CD4-positive, alpha-beta T cell treated with Interleukin-4 for 1 hour (primary cell): ENCODE measurements at places on chromosomes 1 and 21.

- DNase-seq: no peak
Measured at GRCh38 chr1:212589446-212589845, 19.1 kb upstream of the ATF3 start.

DNA sequence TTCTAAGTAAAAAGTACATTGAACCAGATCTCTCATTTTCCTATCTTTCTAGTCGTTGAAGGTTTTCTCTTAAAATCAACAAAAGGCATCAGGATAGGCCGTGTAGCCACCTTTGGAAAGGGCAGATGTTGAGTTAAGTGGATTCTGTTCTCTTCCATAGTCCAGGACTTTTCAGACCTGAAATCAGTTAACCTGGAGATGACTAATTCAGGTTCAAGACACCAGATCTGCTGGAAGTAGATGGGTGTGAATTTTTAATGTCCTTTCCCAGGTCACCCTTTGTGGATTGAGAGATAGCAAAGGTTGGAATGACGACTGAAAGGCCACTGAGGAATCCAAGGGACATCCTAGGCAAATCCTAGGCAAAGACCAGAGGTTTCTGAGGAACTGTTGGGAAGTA is 172.8 kb downstream of the DHRS3 start:
- no peak for DNase-seq

DNA sequence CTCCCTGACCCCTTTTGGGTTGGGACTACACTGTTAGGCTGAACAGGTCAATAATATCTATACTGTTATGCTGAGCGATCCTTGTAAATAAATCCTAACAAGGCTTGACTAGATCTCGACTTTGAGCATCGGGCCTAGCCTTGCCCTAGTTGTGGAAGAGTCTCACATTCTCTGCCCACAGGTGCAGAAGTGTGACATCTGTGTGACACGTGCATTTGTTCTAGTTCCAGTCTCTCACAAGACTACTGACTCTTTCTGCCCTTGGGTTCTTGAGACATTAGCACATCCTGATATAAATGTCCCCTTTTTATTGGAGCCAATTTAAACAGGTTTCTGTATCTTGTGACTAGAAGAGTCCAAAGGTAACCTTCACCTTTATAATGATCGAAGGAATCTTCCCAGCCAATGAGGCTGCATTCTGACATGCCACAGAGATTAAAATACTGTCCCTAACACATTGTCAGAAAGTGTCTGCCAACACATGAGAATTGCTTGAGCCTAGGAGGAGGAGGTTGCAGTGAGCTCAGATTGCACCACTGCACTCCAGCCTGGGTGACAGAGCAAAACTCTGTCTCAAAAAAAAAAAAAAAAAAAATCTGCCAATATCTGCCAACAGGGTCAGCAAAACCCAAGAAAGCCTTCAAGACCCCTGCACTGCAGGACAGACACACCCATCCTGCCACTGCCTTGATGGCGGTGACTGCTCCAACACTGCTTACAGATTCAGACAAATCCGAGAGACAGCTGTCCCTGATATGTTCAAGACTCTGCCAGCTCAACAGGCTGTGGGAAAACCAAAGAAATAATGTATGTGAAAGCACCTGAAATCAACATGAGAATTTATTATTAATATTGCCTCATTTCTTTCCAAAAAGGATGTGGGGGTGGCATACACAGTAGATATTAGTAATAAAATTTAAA is 56.5 kb upstream of the PSEN2 start:
- DNase-seq: no peak

DNA sequence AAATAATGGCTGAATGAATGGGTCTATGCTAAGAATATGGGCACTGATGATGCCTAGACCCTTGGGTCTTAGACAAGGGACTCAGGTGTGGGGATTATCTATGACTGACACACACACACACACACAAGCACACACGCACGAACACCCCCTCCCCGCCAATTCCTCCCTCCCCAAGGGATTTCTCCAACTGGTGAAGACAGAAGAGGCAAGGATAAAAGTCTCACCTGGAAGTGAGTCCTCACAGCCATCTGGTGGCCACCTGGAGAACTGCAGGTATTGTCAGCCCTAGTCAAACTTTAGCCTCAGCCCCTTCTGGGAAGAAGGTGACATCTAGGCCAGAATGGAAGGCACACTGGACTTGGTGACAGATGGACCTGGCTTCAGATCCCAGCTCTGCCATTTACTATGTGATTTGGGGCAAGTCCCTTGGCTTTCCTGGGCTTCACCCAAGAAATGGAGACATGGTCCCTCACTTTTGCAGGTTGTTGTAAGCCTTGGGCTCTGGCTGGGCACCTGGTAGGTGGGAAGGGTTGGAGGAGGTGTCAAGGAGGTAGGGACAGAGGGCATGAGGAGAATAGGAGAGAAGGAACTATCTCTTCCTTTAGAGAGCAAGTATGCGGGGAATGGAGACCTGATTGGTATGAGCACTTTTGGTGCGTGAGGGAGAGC is 4.0 kb upstream of the GPR3 start:
- DNase-seq: peak; percentile 81

DNA sequence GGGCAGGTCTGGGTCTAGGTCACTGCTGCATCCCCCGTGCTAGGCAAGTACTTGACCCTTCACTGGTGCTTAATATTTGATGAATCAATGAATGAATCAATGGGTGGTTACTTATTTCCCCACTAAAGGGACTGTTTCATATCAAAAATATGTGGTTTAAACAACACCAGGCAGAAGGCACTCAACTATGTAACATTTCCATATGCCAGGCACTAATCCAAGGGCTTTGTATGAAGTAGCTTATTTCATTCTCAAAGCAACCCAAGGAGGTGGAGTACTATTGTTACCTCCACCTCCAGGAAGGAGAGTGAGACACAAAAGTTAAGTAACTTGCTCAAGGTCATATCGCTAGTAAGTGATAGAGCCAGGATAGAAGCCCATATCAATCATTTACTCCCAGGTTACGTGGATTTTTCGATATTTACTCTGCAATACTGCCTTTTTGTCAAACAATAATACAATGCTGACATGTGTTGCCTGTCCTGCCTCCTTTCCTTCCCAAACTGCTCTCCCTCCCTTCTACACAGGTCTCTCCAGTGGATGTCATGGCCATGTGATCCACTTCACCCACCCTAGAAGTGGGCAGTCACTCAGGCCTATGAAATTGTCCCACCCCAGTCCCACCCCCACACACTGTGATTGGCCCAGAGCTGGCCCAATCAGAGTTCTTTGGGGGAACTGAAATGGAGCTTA is 142.8 kb downstream of the ETS2 start:
- no peak for DNase-seq

DNA sequence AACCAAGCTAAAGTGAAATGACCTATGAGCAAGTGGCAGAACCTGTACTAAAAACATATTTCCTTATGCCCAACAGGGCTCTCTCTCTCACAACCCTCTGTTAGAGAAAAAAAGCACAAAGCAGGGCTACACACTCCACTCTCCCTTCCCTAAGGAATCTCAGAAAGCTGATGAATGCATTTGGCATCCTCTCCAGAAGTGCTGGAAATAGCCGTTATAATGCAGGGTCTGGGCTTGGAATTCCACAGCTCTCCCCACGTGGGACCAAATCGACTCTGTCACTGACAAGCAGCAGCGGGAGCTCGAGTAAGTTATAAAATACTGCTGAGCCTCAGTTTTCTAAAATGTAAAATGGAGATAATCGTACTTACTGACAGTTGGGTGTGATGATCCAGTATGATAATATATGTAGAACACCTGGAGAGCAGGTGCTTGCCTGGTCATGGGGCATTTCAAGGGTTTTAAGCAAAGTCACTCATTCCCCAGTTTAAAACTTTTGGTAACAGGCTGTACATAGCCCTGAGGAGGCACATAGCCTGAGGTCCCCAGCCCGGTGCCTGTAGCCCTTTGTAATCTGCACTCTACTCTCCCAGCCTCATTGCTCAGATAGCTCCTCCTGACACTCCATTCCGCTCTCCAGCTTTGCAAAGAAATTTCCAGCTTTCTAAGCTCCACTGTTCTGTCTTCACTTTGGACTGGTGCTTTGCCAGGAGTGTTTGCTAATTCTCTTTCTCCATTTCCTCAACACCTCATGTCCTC is 175.6 kb upstream of the DAB1 start:
- DNase-seq: no peak

- no peak for DNase-seq
Measured at GRCh38 chr1:176391621-176392020, 71.4 kb upstream of the PAPPA2 start.
